ENCODE measurements at places on chromosomes 3 and 15. TPM values are rescaled to one million over a fixed set of nuclear protein-coding genes. Genes with fewer than 3 reads are reported as not detected.
A peak's percentile ranks its signal among the peaks of the same experiment; 100 is the strongest.

ARL6 gene
- 7.0 TPM for total RNA-seq

HRH1 gene
- 14.6 TPM for total RNA-seq

SERINC4 gene
- not detected for total RNA-seq

MUC13 gene
- total RNA-seq, result not detected

GRCh38 chr3:29936766-29937165 is 655.9 kb downstream of the RBMS3 start:
- no peak for DNase-seq

DNA sequence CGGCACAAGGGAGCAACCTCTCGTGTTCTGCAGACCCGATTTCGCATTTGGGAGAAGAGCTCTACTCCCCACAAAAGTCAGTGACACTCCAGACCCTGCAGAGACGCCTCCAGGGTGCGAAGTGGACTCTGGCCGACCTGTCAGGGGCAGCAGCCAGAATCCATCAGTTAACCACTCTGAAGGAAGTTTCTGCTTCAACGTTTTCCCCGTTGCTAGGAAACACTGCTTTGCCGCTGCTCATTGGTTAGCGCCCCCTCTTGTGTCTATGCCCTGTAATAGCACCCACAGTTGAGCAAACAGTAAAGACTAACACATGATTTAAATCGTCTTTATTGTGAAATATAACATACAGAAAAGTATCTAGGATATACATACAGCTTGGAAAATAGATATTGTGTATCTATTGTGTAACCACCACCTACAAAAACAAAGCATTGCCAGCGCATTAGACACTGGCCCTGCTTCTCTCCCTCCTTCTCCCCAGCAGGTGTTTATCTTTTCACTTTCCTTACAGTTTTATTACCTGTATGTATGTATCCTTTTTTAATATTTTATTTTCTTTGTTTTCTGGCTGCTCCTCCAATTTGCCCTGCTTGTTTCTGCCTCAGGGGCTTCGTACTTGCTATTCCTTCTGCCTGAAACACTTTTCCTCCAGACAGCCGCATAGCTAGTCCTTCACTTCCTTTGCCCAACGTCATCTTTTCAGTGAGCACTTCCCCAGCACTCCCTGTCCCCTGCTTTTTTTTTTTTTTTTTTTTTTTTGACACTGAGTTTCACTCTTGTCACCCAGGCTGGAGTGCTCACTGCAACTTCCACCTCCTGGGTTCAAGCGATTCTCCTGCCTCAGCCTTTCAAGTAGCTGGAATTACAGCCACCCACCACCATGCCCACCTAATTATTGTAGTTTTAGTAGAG is 38.8 kb downstream of the TMEM40 start:
- DNase-seq, result peak; percentile 54

DNA sequence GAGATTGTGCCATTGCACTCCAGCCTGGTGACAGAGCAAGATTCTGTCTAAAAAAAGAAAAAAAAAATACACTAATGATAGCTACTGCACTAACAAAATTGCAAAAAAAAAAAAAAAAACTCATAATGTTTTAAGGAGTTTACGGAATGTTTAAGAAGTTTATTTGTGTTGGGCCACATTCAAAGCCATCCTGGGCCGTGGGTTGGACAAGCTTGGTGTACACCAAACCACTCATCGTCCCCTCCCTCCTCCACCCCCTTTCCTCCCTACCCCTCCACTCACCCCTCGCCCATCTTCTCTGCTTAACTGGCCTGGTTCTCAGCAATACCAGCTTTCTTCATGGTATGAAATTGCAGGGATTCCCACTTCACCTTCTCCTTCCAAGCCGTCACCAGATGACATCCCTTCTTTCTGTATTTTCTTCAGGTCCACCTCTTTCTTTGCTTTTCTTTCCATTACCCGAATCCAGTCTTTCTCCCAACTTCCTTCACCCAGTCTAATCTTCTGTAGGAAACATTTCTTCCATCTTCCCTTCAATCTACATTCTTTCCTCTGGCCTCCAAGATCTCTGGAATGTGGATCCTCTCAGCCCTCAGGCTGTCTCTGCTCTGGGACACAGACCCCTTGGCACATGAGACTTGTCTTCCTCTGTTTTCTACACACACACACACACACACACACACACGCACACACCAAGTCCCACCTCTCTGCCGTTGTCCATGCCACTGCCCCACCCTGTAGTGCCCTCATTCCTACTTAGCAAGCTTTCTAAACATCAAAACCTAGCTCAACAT is 3.5 kb upstream of the MESP1 start:
- DNase-seq, result no peak

DNA sequence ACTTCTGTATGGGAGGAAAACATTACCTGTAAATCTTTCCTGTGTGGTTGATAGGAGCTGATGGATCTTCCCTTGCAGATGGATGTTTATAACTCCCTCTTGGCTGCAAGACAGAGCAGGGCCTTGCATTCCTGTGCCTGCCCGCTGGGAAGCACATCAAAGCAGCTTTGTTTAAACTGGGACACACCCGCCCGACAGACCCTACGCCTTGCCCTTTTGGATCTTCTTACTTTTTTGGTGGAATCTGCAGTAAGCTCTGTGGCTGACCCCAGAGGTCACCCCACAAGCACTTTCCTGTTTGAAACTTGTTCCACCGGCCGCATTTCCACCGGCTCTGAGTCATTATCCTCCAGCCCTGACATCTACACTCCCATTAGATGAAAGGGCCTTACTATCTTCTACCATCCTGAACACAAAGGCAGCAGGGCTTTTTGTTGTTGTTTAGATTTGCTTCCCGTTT is 244.1 kb upstream of the STT3B start:
- DNase-seq, result peak; percentile 44

DNA sequence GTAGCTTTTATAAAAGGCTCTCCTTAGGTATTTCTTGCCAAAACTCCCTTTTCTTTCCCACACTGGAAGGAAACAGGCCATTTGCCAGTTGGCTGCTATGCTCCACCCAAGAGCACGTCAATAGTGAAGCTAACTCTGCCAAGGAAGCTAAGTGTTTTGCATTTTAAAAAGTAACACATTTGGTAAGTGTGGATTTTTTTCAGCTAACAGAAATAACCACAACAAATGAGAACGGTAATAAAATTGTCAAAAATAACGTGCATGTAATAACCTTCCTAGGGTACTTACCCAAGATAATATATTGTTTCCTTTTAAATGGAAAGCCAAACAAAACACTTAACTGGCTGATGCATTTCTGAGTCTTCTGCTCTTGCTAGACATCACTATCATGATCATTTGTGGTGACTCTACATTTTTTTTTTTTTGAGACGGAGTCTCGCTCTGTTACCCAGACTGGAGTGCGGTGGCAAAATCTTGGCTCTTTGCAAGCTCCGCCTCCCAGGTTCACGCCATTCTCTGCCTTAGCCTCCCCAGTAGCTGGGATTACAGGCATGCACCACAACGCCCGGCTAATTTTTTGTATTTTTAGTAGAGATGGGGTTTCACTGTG is 4.6 kb downstream of the DPP8 start:
- DNase-seq, result peak; percentile 43

DNA sequence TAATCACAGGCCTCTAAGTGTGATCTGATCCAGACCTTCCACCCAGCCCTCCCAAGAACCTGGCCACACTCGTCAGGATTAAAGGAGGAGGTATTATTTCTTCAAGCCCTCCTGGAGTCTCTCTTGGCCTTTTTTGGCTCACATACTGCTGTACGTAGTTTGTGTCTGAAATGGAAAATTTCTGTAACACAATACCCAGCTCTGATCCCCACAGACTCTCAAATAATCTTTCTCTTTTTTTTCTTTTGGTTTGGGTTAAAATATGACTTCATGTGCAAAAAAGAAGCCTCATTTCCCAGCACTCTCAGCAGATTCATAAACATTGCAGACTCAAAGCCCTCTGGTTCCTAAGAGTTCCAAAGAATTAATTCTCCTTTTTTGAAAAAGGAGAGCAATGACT is 96.5 kb upstream of the PHLDB2 start:
- no peak for DNase-seq

DNA sequence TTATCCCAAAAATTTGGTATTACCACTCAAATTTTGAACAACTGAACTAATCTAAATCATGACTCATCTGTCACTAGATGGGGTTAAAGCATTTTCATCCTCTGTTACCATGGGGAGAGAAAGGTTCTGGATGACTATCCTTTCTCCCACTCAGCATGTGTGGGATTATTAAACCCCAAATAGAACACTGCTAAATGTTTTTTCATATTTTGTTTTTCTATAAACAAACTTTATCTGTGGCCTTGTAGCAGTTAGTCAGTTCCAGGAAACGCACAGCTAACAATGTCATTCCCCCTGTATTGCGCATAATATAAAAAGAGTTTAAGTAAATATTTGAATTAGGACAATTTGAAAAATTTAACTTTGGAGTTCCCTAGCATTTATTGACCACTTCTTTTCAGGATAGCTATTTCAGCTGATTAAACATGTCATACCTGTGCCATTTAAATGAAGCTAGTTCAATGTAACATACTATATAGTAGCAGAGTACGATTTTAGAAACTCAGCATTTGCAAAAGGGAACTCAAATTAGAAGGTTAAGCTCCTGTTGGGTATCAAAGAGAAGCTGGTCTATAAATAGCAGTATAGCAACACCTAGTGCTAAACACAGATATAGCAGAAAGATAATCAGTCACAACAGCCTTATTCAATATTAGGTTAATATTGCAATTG is 9.2 kb upstream of the TMEM212 start:
- DNase-seq, result no peak

DNA sequence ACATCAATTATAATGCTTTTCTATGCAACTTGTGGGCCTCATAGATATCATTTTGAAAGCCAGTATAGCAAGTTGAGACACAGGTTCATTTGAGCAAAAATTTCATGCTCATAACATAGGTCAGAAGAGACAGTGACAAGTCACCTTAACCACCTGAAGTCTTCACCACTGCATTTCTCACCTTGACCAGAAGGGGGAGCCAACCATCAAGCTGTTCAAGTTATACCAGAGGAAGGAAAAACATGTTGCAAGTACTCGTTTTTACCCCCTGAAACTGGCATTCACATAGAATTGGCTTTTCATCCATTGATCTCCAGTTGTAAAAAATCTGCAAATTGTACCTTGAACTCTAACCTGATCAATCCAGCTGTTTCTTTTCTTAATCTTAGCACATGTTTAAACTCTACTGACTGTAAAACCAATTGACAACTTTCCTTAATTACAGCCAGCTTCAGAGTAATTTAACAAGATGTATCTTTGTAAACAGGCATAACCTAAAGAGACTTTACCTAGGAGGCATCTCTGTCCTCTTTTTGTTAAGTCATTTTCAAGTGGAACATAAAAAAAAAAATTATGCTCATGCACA is 1.4 kb downstream of the LMOD3 start:
- peak; percentile 47 for DNase-seq

DNA sequence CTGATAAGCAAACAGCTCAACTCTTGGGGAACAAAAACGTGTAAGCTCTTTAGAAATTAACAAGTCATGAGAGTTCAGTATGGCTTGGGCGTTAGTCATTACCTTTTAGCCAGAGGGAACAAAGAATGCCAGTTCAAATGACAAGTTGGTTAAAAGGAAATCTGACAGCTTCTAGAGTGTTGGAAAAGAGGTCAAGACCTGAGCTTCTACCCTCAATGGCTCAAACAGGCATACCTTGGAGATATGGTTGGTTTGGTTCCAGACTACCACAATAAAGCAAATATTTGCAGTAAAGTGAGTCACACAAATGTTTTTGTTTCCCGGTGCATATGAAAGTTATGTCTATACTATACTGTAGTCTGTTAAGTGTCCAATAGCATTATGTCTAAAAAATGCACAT is 136.1 kb downstream of the CACNA1D start:
- DNase-seq, result no peak

DNA sequence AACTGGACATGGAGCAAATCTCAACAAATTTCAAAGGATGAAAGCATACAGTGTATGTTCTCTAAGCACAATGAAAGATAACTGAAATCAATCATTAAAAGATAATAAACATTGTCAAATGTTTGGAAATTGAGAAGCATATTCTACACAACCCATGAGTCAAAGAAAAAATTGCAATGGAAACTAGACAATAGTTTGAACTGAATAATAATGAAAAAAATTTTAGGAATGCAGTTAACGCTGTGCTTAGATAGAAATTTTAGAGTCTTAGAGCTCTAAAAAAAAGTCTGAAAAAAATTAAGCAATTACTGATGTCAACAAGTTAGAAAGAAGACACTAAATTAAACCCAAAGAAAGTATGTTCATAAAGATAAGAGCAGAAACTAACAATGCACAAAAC is 15.5 kb downstream of the RABL3 start:
- no peak for DNase-seq

DNA sequence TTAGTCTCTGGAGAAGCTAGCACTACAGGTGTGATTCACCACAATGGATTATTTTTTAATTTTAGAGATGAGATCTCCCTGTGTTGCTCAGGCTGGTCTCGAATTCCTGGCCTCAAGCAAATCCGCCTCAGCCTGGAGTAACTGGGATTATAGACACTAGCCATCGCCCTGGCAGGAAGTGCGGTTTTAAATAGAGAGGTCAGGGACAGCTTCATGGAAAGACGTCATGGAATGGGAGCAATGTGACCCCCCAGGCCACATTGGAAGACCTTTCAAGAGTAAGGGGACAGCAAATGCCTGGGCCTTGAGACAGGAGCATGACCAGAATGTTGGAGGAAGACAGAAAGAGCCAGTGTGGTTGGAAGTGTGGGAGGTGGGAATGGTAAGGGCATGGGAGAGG is 2.2 kb upstream of the ISG20 start:
- no peak for DNase-seq

DNA sequence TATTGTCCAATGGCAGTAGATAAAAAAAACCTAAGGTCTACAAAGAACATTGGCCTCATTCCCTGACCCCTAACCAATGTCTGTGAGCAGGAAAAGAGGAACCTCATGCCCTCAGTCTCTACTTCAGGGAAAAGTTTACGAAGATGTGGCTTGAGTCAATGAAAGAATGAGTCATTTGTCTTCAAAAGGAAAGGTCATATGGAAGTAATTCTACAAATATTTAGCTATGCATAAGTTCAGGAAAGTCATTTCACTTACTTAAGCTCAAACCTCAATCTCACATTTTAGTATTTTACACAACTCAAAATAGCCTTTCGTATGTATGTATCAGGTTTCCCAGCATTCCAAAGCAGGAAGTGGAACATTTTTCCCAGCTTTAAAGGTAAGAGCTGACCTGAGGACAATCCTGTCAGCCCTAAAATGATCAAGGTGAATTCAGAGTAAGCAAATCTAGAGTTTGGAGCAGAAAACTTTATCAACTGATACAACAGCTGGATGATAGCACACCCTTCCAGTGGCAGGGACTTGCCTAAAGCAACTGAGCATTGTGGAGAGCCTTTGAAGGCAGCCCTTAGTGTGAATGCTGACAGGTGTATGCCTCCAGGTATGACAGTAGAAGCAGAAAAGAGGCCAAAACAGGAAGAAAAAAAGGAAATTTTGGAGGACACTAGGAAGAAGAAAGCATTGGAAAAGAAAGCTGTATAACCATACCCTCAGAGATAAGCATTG is 53.9 kb upstream of the ACKR4 start:
- DNase-seq, result peak; percentile 39

- no peak for DNase-seq
Measured at GRCh38 chr3:136642711-136643110, 109.5 kb downstream of the STAG1 start.

DNA sequence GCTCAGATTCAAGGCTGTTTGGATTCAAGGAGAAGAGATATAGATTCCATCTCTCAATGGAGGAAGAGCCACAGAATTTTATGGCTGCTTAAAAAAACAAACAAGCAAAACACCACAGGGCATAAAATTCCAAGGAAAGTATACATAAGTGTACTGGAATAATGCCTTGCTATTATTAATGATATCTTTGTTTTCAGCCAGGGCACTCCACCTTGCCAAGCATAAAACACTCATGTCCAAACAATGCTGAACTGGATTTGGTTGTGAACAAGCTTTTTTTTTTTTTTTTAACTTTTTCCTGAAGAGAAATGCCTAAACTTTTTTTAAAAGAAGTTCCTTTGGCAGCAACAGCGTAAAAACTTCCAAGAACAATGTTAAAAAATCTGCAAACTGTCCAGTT is 4.8 kb upstream of the CLSTN2 start:
- no peak for DNase-seq

Data from pulmonary artery endothelial cell (primary cell).